ENCODE measurements at places on chromosomes 5 and 9.

GRCh38 chr9:124347206-124347967 is 67.9 kb downstream of the PSMB7 start:
- no peak for DNase-seq

DNA sequence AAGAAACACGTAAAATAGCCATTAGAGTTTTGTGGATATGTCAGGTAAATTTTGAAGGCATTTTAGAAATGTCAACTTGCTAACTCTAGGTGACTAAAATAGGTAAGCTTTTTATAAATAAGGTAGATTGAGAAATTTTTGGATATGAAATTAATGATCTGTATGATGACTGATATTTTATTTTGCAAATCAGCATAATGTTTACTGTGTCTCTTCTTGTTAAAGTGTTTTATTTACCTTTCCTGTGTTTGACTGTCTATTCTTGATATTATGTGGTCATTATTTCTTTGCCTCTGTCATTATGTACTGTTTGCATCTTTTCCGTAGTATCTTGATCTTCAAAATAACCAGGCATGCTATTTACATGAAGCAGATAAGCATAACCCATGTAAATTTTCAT is 58.4 kb downstream of the ZCCHC7 start:
- DNase-seq: no peak

- no peak for DNase-seq
Observed at GRCh38 chr5:141260458-141261237, 15.5 kb downstream of the PCDHB15 start.

GRCh38 chr9:15307523-15307841 is 466 bp upstream of the TTC39B start:
- DNase-seq: no peak

DNA sequence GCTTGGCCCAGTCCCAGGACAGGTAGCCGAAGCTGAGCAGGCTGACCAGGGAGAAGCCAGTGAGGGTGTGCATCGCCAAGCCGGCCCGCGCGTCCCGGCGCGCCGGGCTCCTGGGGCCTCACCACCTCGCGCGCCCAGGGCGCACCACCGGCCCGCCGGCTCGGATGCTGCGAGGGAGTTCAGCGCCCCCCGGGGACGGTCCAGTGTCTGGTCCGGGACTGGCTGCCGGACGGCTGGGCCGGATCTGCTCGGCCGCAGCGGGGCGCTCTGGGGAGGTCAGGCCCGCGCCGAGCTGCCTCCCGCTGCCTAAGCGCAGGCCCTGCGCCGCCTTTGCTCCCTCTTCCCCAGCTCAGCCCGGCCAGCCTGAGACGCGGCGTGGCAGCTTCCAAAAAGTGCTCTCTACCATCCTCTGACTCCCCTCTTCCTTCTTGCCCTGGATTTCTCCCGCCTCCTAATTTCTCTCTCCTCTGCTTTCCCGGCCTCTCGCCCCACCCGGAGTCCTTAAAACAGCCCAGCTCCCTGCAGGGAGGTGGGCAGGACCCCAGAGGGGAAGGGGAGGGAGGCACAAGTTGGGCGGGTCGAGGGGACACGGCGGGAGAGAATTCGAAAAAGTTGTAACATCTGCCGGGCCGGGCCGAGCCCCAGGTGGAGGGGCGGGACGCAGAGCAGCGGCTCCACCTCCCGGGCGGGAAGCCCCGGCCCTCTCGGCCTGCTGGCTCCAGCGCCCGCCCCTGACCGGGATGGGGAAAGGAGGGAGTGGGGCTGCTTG is at the start of gene ARSI:
TSS of gene ARSI (minus strand) at position 605 of the 769 bp plus-strand sequence. CDS start at position 73, 532 bp downstream.
- peak; percentile 56 for DNase-seq

DNA sequence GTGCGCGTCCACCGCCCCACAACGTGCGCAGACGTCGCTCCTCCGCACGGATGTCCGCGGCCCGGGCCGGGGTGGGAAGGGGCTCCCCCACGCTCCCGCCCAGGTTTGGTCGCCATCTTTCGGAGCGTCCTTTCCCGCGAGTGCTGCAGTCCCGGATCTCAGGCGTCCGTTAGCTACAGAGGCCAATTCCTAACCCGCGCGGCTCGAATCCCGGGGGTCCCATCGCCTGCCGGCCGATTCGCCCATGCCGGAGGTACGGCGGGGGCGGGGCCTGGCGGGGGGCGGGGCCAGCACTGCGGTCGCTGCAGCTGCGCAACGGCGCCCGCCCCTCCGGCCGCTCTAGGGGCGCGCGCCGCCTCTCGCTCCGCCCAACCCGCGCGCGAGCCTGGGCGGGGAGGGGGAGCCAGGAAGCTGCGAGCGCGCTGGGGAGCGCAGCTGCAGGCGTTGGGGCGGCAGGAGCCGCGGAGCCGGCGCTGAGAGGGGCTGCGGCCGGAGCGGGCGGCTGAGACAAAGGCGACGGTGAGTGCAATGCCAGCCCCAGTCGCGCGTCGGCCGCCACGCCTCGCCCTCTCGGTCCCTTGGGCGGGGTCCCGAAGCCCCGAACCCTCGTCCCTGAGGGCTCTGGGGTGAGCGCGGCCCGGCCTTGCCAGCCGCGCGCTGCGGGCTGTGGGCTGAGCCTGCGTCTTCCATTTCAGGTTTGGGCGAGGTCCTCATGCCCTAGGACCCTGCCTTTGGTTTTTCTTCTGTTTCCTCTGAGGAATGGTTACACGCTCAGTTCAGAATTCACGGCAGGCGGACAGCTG is at the start of gene CDC42SE2:
TSS of gene CDC42SE2 (plus strand) at position 406 of the 803 bp plus-strand sequence. CDS start 95,441 bp downstream, outside the sequence.
- peak; percentile 59 for DNase-seq
